ENCODE measurements at places on chromosomes 12 and 14.
A peak's percentile ranks its signal among the peaks of the same experiment; 100 is the strongest.

- DNase-seq: no peak
Observed at GRCh38 chr12:32522331-32523221, 123.2 kb downstream of the FGD4 start.

DNA sequence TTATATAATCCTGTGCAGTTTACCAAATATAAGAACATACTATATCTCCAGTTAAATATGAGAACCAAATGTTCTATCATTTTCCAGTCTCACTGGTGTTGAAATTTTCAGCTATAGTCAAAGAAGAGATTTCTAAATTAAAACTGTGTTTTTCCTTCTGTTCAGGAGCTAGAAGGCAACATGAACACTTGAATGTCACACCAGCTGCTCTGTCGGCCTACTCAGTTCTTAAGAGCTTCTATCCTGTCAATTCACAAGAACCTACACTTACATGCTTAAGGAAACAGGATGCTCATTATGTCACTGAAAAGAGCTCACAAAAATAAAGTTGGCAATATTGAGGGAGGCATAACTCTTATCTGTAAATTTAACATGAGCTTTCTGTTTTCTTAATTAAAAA is 43.1 kb downstream of the ATP2B1 start:
- no peak for DNase-seq

DNA sequence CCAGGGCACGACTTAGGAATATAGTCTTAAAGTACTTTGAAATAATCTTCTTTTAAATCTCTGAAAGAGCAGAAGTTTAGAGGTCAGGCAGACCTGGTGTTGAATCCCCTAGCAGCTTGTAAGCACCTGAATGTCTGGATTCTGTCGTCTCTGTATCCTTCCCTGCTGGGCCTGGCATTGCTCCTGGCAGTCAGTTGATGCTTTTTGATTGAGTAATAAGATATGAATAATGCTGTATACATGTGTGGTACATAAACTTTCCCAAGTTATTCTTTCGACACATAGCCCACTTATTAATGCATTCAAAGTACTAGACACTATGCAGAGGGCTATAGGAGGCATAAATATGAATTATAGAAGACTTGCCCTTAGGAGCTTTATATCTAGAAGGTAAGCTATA is 31.4 kb downstream of the EVL start:
- DNase-seq: peak; percentile 90

DNA sequence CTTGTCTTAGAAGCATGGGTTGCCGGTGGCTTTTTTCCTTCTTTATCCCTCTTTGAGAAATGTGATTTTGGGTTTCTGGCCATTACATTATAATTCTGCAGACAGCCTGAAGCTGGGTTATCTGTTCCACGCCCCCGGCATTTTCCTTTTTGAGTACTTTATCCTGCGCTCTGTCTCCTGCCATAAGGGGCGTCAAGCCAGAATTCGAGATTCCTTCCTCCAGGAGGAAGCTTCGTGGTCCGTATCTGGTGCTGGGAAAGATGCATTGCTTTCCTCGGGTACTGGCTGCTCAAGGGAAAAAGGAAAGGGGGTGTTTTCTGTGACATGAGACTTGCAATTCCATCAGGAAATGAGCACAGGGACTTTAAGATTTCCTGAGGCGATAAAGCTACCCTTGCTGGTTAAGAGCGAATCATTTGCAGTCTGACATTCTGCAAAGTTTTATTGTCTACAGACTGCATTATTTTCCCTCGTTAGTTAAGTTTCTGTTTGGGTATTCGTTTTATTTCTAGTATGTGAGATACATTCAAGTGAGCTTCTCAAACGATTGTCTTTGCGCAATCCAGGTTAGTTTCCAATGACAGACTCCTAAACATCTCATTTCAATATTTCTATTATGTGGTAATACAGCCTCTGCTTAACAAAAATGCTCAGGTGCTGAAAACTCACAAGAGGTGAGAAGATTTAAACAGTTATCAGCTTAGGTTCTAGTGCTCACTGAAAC is 694 bp downstream of the AKAP5 start:
- DNase-seq: peak; percentile 26

- DNase-seq: no peak
Observed at GRCh38 chr14:37198907-37199306, 1.2 kb downstream of the MIPOL1 start.

GRCh38 chr12:778615-779014 is 26.2 kb downstream of the WNK1 start:
- DNase-seq: no peak

GRCh38 chr12:107493135-107493494 is 192.5 kb upstream of the PWP1 start:
- DNase-seq: no peak

DNA sequence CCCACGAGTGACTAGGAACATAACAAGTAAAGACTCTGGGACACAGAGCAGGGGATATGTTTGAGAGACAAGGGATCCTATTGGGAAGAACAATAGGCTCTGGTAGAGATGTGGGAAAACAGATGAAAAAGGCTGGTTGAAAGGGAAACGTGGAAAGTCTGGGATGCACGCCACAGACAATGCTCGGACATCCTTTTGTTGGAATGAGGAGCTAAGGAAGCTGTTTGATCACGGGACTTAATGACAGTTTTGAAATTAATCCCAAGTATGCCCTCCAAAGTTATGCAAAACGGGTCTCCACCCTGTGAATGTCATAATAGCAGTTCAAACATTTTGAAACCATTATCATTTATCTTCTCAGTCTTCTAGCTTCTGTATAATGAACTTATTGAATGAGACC is 31.7 kb upstream of the ANO2 start:
- no peak for DNase-seq

- DNase-seq: no peak
Observed at GRCh38 chr12:132132609-132133430, 11.3 kb downstream of the DDX51 start.

GRCh38 chr12:113782873-113783272 is 183.3 kb downstream of the RBM19 start:
- no peak for DNase-seq

GRCh38 chr12:27555925-27556778 is 32.1 kb downstream of the PPFIBP1 start:
- no peak for DNase-seq

GRCh38 chr12:55720071-55720564 is at the start of gene RDH5:
TSS of gene RDH5 (plus strand) at chr12:55720393. CDS start at chr12:55721185, 792 bp downstream.
- peak; percentile 69 for DNase-seq

- DNase-seq: peak; percentile 51
Observed at GRCh38 chr12:97075161-97075933, 168.3 kb downstream of the NEDD1 start.

- peak; percentile 60 for DNase-seq
Observed at GRCh38 chr12:32889011-32889760, 7.4 kb downstream of the PKP2 start.

DNA sequence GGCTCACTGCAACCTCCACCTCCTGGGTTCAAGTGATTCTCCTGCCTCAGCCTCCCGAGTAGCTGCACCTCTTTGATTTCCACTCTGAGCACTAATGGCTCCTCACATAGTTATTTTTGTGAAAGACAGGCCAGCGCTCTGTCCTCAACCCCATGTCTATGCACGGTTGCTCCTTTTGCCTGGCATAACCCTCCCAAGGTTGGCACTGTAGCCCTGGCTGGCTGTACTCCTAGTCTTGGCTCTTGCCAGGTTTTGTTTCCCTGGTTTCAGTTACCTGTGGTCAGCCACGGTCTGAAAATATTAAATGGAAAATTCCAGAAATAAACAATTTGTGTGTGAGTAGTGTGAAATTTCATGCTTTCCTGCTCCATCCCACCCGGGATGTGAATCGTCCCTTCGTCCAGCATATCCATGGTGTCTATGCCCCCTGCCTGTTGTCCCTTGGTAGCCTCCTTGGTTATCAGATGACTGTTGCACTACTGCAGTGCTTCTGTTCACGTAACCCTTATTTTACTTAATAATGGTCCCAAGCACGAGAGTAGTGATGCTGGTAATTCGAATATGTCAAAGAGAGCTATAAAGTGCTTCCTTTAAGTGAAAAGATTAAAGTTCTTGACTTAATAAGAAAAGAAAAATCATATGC is 12.3 kb upstream of the DCD start:
- no peak for DNase-seq

GRCh38 chr12:54217774-54218241 is 29.0 kb upstream of the SMUG1 start:
- DNase-seq: no peak

DNA sequence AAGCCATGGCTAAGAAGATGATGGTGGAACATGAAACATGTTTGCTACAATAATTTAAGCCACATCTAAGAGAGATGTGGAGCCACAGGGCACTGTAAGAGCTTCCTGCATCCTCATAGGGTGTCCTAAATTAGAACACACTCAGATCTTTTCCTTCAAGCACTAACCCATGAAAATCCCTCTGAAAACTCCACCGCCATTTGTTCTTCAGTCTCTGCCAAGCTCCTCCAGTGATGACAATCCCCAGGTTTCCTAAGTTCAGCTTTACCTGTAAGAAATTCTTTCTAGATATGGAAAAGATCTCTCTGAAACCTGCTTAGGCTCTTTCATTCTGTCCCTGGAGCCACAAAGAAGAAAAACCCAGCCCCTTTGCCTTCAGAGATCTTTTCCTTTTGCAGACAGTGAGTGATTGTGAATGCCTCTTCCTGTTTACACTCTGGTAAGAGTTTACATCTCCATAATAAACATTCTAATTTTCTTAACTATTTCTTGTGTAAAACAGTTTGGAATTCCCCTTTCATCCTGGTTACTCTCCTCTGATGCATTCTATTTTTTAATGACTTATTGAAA is 907.2 kb downstream of the VRK1 start:
- DNase-seq: no peak

DNA sequence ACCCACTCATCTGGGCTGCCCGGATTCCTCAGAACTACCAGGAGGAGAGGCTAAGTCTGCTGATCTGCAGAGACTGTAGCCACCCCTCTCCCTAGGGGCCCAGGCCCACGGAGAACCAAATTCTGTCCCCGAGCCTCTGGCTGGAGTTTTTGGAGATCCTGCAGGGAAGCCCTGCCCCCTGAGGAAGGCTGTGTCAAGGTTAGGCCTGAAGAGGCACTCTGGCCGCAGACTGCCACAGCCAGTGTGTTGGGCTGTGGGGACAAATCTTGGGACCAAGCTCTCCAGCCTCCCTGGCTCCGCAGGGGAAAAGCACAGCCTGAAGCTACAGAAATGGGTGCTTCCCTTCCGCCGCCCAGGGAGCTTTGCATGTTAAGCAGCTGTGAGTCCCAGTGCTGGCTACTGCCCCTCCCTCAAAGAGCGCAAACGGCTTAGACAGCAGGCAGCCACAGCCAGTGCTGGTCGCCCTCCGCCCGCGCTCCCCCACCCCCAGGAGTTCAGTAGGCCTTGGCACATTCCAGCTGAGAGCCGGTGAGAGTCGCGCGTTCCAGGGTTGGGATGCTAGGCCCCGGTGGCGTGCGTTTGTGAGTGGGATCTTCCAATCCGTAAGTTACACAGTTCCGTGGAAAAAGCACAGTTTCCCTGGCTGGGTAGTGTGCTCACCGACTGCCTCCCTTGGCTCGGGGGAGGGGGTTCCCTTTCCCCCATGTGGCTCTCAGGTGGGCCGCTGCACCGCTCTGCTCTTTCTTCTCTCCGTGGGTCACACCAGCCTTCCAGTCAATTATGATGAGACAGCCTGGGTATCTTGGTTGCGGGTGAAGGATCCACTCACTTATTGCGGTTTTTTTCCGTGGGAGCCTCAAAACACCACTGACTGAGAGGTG is 13.2 kb downstream of the CLEC4E start:
- DNase-seq: no peak

DNA sequence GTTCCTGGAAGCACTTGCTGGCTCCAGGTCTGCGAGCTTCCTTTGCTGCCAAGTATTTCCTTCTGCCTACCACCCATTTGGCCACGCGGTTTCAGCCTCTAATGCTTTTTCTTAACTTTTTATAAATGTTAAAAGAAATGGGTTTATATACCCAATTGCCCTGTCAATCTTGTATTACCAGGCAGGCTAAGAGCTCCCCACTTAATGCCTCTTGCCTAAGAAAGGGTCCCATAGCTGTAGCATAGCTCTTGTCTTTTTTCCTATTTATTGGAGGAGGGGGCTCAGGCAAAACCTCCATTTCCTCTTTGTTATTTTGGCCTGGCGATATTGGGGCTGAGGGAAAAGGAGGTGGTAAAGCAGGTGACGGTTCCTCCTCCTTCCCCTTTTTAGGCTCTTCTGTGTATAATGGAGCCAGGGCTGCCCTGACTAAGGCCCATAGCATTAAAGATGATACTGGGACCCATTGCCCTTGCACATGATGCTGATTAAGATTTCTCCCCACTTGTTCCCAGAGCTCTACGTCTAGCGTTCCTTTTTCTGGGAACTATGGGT is 21.6 kb upstream of the BLTP3B start:
- DNase-seq: no peak

GRCh38 chr14:60509438-60510253 is 700 bp downstream of the SIX6 start:
- no peak for DNase-seq

GRCh38 chr12:132503618-132504204 is 13.8 kb downstream of the FBRSL1 start:
- peak; percentile 55 for DNase-seq

GRCh38 chr14:105047283-105048016 is 17.8 kb downstream of the GPR132 start:
- no peak for DNase-seq

- DNase-seq: no peak
Observed at GRCh38 chr14:50106178-50106577, 10.2 kb downstream of the VCPKMT start.

All from bronchial epithelial cell (primary cell).